ENCODE measurements at places on chromosomes 1 and 21.
A peak's percentile ranks its signal among the peaks of the same experiment; 100 is the strongest.

GRCh38 chr1:58942759-58943191, 158.9 kb upstream of the JUN start:
- ATAC-seq, result peak; percentile 85

DNA sequence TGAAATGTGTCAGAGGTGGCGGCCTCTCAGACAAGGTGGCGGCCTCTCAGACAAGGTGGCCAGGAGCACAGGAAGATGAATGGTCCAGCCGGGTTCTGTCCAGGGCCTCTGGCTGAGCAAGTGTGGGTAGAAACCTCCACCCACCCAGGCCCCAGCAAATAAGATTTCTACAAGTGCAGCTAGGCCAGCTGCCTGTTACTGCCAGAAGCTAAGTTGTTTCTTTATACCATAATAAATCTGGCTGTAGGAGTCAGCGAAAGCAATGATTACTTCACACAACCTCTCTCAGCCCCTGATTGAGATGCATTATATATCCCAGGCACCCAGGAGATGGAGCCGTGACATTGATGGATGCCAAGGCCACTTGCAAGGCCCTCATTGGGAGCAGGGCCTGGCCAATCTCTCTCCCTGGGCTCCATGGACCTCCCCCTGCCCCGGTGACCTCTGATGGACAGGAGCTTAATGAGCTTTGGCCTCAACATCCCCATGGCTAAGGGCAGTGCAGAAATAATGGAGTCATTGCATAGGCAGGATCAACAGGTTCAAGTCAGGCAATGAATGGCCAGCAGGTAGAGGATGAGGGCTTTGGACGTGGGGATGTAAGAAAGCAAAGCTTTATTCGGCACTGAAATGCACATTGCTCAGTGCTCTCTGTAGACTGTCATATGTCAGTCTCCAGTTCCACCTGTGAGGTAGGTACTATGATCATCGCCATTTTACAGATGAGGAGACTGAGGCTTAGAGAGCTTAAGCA, 92.9 kb downstream of the PTPRU start:
- no peak for ATAC-seq

DNA sequence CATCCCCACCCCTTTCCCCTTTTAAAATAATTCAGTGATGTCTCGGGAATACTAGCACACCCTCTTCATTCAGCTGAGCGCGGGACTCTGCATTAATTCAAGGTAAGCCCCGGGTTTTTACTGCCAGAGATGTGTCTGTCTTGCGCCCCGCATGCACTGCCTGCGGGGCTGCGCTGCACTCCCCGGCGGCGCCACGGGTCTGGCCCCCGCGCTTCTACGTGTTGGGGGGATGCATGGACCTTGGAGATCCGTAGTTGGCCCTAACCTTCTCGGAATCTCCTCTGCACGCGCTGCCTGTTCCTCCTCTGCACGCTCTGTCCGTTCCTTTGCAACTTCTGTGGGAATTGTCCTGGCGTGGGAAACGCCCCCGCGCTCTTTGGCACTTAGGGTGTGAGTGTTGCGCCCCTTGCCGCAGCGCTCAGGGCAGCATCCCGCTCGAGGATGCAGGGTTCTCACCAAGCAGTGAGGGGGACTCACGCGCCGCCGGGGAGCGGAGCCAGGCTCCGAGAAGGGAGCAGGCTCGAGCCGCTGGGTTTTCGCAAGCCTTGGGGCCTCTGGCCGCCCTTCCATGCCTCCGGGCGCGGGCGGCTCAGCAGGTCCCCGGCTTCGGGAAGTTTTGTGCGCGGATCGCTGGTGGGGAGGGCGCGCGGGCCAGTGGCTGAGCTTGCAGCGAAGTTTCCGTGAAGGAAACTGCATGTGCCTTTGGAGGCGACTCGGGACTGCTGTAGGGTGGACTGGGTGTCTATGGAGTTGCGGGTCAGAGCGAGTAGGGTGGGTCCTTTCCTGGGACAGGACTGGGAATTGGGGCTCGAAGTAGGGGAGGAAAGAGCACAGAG, 165.1 kb upstream of the CACNA1E start:
- ATAC-seq, result no peak

DNA sequence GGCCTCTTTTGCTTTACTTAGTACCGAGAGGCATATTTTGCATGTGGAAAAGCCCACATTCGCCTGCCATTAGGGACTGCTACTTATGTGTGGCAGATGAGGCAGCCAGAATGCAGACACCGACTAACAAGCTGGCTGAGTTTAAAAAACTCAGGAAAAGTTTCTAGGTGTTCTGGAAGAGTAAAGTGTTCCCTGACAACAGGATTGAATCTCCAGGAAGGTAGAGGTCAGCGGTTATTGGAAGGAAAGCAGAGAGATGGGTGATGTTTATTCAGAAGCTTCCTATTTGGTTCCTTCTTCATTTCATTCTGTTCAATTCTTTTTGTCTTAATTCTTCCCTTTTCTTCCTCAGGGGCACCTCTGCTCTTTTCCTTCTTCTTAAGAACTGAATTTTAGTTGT, 206.9 kb upstream of the SNX7 start:
- no peak for ATAC-seq

DNA sequence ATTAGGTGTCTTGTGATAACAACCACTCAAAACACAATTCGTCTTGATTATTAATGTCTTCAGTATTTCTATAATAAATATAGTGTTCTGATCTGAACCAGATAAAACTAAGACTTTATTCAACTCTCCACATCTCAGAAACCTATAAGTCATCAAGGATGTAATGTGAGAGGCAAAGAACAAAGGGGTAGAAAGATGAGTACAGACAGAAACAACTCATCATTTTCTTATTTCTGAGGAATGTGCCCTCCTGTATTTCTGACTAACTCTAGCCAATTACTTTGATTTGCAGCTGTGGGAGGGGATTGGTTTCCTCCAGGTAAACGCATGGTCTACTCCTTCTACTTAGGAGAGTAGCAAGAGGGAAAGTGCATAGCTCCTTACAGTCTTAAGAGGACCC, 73.7 kb upstream of the ST6GALNAC5 start:
- ATAC-seq, result no peak

GRCh38 chr1:71650119-71650518, 569.3 kb upstream of the ZRANB2 start:
- no peak for ATAC-seq

DNA sequence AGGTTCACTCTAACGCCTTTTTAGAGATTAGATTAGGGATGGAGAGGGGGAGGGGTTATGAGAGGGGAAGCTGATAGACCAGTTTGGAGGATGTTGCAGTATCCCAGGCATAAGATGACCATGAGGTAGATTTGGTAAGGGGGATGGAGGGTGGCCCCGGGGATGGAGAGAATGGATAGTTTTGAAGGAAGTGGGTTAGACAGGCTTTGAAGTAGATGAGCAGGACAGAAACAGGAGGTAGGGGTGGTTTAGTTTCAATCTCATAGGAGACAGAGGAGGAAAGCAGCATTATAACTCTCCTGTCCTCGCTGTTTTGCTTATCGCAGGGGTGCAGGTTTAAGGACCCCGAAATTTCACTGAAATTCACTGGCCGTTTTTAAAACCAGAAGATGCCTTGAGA, 11.8 kb downstream of the UBIAD1 start:
- no peak for ATAC-seq

DNA sequence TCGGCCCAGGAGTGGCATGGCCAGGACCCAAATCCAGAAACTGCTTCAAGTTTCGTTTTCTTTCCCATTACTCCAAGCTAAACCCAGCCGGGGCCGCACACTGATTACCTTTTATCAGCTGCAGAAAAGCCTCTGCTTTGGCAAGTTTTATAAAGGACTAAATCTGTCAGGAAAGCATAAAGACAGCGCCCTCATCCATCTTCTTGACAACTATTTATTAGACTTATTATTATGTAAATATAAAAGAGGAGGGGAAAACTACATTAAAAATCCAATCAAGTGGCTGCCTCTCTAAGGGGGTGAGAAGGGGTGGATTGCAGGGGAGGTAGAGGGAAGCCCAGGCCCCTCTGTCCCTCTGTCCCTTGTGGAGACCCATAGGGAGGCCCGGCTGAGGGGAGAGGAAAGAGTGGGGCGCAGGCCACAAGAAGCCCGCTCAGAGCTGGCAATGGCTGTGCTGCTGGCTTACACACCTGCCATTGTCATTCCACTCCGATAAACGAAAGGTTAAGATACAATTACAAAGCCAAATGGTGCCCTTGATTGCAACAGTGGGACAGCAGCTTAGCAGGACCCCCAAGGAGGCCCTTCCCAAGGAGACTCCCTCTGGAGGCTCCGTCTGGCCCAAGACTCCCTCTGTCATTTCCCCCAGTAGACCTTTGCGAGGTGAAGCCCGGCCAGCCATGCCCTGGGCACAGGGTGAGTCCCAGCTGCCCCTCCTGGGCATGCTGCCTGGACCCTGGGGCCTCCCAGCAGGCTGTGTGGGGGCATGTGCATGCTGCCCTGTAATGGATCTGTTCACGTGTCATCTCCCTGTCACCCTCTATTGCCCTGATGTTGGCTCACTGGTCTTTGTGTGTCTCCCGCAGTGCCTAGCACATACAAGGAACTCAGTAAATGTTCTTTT, 45.4 kb downstream of the KCND3 start:
- ATAC-seq, result no peak

DNA sequence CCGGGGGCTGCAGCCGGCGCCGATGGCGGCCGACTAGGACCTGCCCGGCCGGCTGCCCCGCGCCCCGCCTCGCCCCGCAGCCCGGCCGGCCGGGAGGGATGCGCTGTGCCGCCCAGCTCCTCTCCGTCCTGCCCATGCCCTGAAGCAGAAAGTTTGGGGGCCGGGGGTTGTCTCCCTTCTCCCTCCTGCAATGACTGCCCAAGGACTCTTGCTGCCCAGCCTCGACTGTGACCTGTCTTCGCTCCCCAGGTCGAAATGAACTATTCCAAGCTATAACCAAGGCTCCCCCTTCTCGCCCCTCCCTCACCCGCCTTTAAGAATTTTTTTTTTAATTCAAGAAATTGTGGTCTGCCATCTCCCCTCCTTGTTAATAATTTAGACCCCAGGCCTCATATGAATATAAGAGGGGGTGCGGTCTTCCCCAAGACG, 361 bp downstream of the TMCC2 start:
- ATAC-seq, result no peak

DNA sequence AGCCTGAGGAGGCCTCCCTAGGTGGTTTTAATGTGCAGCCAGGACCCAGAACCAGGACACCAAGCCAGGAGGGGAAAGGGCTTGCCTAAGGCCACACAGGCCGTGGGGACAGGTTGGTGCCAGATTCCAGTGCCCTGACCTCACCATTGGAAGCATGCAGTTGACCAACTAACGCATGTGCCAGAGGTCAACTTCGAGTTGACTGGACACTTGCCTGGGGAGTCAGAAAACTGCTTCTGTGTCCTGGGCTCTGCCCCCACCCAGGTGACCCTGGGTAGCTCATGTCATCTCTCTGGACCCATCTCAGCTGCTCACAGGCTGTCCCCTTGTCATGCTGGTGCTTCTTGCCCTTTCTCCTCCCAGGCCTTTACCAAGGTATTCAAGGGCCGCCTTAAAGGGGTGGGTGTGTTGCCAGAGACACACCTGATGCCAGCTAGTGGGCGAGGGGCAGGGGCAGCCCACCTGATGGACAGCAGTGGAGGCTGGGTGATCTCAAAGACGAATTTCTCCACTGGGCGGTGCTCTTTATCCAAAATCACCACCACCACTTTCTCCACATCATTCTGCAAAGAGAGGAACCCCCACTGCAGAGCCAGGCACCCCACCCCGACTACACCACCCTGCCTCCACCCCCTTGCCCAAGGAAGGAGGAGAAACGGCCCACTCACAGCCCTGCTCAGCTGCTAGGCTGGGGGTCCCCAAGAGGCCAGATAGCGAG, 4.4 kb downstream of the MAD2L2 start:
- ATAC-seq, result no peak

GRCh38 chr1:13813398-13814012, 113.5 kb downstream of the PRDM2 start:
- ATAC-seq, result no peak

DNA sequence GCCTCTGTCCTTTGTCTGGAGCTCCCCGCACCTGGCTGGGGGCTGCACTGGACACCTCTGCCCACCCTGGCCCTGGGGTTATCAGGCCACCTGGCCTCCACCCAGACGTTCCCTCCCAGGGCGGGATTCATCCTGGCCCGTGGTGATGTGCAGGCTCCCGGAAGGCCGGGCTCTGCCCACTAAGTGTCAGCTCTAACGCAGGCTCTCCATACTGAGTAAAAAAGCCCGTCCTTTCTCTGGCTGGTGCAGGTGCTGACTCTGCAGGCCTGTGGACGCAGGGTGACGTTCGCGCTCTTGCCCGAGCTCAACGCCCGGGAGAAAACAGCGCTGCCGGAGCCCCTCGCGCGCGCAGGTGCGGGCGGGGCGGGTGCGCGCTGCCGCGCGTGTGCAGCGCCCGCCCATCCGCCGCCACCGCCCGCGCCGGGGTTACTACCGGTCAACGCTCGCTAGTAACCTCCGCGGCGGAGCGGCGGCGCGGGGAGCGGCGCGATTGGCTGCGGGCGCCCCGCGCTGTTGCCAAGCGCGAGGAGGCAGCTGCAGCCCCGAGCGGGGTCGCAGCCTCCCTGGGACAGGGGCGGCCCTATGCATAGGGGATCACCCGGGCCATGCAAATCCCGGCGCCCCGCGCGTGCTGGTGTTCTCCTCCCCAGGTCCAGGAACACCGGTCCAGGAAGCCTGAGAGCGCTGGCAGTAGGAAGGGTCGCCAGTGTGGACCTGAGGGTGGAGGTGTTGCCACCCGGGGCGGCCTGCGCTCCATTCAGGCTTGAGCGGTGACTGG, 15.7 kb downstream of the ABCG1 start:
- ATAC-seq, result peak; percentile 74

GRCh38 chr1:29120947-29121485, 2.7 kb downstream of the TMEM200B start:
- ATAC-seq, result peak; percentile 46

DNA sequence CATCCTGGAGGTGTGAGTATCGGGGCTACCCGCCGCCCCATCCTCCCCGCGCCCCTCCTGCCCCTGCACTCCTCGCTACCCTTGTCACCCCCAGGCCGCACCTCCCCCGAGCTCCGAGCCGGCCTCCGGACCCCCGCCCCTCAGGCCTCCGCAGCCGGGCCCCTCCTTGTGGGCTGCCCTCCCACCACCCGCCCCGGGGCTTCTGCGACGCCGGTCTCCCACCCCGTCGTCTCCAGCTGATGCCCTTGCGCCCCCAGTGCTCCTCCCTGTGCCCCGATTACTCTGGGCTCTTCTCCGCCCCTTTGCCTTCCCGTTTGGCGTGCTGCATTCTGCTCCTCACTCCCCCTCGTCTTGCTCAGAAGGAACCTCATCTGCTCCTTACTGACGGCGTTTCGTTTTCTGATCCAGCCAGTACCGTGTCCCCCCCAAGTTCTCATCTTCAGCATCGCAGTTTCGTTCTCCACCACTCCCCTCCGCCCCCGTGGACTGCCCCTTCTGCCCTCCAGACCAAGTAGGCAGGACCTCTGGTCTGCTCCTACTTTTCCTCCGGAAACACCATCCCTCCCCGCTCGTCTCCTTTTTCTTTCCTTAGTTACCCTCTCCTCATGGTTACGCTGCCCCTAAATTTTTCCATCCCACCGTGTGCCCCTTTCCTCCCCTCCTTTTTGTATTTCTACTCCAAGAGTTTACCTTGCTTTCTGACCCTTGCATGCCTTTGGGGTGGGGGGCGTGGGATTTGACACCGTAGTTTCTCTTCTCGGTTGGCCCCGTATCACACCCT, 841 bp downstream of the SNX27 start:
- ATAC-seq, result peak; percentile 18

DNA sequence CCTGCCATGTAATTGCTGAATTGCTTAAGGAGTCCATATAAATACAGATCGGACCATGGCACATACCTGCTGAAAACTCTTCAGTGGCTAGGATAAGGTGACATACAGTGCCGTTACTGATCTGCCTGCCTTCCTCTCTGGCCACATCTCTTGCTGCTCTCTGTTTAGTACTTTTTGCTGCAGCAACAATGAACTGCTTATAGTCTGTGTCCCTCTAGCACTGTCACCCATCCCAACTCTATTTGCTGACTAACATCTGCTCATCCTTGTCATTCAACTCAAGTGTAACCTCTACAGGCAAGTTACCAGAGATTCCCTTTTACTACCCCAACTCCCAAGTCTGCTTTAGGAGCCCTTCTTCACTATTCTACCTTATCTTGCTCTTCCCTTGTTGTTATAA, 65.6 kb downstream of the GTF2B start:
- ATAC-seq, result no peak
